ENCODE measurements at places on chromosomes 4 and X.

GRCh38 chr4:137070614-137071013 lies 461.7 kb downstream of the PCDH18 start:
- DNase-seq = no peak

DNA sequence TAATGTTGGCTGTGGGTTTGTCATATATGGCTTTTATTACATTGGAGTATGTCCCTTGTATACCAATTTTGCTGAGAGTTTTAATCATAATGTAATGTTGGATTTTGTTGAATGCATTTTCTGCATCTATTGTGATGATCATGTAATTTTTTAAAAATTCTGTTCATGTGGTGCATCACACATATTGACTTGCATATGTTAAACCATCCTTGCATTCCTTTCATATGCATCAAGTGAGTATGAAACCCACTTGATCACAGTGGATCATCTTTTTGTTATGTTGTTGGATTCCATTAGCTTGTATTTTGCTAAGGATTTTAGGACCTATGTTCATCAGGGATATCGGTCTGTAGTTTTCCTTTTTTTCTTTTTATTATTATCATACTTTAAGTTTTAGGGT lies 12.1 kb downstream of the HEPH start:
- no peak for DNase-seq

DNA sequence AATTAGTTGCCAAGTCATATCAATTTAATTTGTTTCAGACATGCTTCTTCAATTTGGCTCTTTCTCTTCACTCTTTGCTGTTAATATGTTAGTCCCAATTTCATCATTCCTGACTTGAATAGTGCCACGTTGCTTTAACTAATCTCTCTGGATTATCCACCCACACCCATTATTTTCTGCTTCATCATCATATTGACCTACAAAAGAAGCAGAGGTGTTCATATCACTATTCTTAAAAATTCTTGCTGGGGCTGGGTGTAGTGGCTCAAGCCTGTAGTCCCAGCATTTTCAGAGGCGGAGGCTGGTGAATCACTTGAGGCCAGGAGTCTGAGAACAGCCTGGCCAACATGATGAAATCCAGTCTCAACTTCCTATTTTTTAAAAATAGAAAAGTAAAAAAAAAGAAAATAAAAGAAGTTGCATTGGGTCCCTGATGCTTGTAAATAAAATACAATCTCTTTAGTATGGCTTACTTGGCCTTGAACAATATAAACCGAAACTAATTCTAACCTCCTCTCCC lies 65.7 kb upstream of the KCNIP4 start:
- no peak for DNase-seq

GRCh38 chr4:159549098-159549518 lies 446.2 kb downstream of the RAPGEF2 start:
- DNase-seq = no peak

DNA sequence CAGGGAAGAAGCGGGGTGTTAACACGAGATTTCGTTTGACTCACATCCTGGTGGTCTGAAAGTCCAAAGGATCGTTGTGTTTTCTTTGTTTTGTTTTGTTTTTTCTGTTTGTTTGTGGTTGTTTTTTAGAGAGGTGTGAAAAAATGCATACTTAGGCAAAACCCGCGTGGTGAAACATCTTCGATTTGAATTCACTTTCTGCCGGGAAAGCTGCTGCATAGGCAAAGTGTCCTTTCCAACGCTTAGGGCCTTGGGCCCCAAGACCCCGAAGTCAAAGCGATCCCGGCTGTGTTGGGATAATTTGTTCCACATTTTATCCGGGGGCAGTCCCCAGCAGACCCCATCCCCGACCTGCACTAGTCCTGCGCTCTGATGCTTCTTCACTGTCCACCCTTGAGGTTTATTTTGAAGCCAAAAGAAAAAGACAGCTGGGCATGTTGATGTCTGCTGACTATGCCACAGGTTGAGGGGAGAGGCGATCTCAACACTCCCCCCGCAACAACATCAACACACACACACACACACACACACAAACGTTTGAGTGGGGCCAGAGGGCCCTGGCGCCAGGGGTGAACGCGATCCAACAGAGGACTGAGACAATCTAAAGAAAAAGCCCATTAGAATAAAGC lies 2.0 kb downstream of the MSX1 start:
- DNase-seq = no peak

DNA sequence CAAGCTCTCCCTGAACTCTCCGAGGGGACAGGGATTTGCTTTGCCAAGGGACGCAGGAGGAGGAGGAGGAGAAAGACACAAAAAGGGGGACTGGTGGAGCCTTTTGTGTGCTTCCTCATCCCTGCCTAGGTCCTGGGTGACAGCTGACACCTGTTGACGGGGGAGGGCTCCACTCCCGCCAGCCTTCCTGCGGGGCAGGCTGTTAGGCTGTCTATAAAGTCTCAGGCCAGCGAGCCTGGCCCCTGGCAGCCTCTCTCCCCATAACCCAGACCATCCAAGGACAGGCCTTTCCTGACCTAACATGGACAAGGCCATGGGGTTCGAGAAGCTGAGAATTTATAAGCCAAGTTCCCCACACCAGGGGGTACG lies 832 bp upstream of the EVC2 start:
- no peak for DNase-seq

GRCh38 chr4:144645102-144645630 lies 790 bp upstream of the HHIP start:
- peak; percentile 35 for DNase-seq

DNA sequence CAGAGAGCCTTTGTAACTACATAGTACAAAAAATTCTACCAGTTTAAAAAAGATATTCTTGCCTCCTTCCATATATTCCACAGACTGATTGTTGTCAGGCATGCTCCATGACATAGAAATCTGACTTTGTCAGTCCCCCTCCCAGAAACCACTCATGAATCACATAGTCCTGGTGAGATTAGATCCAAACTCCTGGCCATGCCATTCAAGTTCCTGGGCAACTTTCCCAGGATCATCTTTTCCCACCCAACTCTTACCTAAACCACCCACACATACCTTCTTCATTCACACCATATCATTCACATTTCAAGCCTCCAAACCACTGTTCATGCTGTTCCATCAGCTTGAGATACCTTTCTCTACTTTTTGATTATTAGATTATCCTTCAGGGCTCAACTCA lies 46.4 kb downstream of the SLC16A2 start:
- no peak for DNase-seq

DNA sequence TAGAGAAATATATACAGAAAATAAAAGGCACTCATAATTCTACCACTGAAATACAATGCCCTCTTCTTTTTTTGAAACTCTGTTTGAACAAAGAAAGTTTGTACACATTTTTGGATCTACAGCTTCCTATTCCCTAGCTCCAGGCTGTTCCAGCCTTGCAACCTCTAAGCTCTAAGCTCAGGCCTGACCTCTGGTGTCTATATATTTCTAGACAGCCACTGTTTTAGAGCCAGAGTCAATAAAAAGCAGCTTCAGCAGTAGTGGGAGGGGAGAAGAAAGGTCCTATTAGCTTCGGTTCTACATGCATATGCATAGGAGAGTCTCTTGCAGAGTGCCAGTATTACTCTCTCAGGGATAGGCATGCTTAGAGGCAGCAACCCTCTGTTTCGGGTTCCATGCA lies 39.7 kb downstream of the CLDN2 start:
- peak; percentile 40 for DNase-seq

- no peak for DNase-seq
Measured at GRCh38 chrX:40473460-40474204, 107.1 kb upstream of the ATP6AP2 start.

DNA sequence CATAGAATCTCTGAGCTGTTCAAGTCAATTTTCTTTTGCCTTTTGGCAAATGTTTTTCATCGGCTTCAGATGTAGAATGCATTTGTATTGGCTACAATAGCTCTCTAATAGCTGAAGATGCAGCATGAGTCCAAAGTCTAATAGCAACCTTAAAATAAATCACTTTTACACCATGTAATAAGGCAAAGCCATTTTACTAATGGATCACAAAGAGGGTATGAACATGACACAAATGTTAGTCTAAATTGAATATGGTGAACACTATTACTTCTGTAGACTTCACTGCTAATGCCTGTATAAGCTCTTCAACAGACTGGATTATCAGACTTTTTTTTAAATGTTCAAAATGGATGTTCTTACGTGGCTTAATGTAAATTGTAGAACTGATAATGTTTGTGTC lies 645.3 kb downstream of the TLL1 start:
- no peak for DNase-seq

GRCh38 chrX:152901816-152902501 lies 4.1 kb downstream of the ZNF185 start:
- DNase-seq = no peak

GRCh38 chr4:155408796-155409195 lies 32.0 kb upstream of the MAP9 start:
- no peak for DNase-seq

- no peak for DNase-seq
Measured at GRCh38 chr4:159137176-159137575, 34.3 kb downstream of the RAPGEF2 start.

DNA sequence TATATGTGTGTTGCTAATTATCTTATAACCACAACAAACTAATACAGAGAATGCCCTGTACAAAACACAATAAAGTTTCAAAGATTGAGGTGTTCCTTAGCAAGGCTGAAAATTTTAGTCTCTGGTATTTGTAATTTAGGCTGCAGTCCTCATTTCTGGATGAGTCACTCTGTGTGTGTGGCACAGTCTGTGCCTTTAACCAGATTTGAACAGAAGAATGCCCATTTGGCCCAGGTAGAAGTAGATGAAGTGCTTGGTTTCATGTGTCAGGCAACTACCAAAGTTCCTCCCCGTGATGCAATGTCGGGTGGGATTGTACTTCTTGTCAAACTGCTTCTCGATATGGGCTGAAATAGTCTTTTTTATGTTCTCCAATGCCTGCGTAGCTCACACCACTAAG lies 91.6 kb upstream of the H2AZ1 start:
- no peak for DNase-seq

DNA sequence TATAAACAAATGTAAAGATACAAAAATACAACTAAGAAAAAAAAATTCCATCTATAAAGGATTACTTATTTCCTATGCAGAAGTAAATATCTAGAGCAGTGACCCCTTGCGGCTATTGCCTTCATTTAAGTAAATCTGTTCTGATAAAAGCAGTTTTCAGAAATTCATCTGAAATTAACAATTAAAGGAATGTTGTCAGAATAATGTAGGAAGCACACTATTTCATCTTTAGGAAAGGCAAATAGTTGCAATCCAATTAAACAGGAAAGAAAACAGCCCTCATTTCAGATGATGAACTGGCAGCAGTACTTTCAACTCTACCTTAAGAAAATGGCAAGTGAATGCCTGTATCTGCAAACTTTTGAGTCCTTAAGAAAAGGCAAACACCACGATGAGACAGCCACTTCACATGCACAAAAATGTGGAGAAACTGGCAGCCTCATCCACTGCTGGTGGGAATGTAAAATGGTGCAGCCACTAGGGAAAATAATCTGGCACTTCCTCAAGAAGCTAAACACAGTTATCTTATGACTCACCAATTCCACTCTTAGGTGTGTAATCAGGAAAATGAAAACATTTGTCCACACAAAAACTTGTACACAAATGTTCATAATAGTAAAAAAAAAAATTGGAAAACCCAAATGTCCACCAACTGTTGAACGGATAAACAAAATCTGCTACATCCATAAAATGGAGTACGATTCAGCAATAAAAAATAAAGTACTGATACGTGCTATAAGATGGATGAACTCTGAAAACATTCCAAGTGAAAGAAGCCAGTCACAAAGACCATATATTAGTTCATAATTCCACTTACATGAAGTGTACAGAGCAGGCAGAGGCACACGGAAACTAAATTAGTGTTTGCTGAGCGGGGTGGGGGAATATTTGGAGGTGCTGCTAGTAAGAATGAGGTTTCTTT lies 2.0 kb upstream of the THAP9 start:
- peak; percentile 46 for DNase-seq

GRCh38 chr4:41512596-41512995 lies 25.4 kb upstream of the LIMCH1 start:
- DNase-seq = no peak

- no peak for DNase-seq
Measured at GRCh38 chr4:622996-623913, 2.1 kb upstream of the PDE6B start.

- DNase-seq = no peak
Measured at GRCh38 chr4:1246901-1247863, 1.7 kb downstream of the CTBP1 start.

DNA sequence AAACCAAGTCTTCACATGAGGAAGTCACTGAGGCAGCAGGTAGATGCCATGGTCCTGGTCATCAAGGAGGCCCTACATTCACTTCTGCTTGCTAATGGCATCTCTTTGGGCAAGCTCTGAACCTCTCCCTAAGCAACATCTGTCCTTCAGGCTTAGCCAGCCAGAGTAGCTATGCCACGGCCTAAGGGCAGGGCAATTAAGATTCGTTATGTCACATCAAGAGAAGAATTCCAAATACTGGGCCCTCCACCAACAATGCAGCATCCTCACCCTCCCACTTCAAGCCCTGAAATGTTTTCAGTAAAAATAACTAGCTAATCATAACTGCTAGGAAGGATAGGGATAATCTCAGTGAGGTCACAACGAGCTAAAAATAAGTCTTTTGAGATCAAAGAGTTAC lies 120.7 kb upstream of the HCCS start:
- DNase-seq = no peak

GRCh38 chrX:55488593-55489313 lies 895 bp downstream of the USP51 start:
- peak; percentile 78 for DNase-seq

DNA sequence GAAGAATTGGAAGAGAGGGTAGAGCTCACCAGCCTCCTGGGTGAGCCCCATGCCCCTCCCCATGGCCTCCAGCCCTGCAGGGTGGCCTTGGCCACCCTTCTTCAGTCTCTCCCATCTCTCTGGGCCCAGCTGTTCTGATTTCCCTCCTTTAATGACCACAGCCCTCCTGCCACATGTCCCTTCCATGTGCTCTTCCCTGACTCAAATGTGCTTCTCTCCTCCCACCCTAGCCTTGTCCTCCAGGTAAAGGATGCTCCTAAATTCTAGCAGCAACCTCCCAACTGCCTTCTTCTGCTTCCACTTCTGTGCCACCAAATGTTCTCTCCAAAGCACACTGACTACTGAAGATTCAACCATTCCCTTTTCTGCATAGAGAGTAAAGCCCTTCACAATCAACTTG lies 83.0 kb downstream of the ADRA2C start:
- DNase-seq = no peak

DNA sequence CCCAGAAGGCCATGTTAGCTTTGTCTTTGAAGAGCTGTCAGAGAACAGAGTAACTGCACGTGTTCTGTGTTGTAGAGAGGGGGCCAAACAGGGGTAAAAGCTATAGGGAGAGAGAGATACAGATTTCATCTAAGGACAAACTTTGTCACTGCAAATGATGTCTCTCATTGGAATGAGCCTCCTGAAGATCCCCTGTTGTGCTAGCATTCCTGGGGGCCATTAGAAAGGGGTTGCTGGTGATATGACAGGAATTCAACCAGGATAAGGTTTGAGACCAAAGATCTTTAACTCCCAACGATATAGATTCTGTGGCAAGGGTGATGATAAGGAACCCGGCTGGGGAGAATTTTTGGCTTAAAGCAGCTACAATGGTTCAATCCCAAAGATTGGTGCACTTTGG lies 16.8 kb downstream of the MID1 start:
- DNase-seq = no peak

DNA sequence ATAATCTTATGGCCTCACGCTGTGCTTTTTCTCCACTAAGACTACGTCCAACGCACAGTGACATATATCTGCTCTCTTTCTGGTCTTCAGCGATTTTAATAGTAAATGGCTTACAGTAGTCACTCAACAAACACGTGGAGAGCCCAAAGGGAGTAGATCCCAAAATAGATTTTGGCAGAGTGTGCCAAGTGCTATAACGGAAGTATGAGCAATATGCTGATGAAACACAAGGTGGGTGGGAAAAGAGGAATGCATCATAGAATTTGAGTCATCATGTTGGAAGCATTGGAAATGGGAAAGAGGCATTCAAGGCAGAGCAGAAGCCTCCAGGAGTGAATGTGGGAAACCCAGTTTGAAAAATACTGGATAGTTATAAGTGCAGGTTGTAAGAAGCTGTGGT lies 129.1 kb upstream of the LDB2 start:
- DNase-seq = no peak

Measured in pons (tissue), 1 donor.